T-helper 1 cell (primary cell): ENCODE measurements at places on chromosomes 5 and 9.

- no peak for DNase-seq
Observed at GRCh38 chr9:81680006-81680405, 9.3 kb downstream of the TLE1 start.

DNA sequence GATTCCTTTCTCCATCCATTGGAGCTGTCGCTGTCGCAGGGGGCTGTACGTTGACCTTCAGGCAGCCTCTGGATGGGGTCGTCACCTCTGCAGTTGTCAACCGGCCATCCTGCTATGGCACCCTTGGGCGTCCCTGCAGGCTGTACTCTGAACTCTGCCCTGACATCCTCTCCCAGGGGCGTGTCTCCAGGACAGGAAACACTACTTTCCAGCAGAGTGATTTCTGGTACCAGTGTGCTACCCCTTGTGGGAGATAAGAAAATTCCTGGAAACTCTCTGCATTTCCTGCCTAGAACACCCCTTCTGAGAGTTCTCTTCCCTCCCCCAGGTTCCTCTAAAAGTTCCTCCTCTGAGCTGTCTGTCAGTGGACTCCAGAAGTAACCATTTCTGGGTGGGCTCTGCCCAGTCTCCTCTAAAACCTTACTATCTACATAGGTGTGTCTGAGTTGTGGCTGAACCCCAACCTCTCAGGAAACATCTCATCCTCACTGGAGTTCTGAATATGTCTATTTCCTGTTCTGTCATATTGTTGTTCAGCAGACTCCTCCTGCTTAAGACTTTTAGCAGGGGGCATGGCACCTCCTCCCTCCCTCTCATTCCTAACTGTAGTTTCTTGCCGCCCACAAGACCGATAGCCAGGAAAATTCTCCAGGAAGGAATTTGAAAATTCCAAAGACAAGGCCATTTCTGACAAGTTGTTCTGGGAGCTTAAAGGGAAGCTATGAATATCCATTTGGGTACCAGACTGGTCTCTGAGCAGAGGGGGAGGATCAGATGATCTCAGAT is 145.3 kb upstream of the RASEF start:
- DNase-seq = no peak

DNA sequence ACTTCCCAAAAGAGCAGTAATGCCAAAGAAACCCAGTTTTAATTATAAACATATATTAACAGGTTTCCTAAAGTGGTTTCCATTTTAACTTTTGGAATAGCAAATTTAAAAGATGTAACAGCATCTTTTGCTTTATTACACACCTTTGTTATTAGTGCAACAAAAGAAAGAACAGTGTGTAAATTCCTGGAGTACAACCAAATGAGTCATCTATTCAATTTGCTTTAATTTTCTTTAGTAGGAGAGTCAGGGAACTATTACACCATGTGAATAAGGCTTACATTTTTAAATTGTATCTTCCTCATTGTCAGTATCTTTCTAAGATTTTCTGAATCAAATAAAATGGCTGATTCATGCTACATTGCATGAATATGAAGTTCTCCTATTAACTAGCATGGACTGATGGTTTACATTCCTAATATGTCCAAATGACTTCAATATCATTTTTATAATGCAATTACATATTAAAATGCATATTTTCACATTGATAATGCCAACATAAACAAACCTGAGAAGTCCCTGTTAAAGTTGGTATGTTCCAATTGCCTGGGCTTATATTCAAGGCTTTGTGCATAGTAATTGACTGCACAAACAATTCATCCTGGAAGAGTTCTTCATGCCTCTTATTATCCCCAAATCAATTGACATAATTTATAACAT is 22.5 kb downstream of the EDIL3 start:
- DNase-seq = no peak

DNA sequence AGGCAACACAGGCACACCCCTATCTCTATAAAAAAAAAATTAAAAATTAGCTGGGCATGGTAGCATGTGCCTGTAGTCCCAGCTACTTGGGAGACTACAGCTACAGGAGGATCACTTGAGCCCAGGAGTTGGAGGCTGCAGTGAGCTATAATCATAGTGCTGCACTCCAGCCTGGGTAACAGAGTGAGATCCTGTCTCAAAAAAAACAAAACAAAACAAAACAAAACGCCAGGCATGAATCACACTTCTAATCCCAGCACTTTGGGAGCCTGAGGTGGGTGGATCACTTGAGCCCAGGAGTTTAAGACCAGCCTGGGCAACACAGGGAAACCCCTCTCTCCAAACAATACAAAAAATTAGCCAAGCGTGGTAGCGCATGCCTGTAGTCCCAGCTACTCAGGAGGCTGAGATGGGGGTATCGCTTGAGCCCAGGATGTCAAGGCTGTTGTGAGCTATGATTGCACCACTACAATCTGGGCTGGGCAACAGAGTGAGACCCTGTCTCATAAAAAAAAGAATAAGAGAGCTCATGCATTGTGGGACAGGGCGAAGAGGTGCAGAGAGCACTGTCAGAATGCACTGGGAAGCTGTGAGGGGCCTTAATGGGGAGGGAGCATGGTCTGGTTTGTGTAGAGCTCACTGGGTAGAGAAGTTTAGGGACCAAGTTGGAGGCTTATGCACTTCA is 8.4 kb upstream of the SAP30L start:
- no peak for DNase-seq

DNA sequence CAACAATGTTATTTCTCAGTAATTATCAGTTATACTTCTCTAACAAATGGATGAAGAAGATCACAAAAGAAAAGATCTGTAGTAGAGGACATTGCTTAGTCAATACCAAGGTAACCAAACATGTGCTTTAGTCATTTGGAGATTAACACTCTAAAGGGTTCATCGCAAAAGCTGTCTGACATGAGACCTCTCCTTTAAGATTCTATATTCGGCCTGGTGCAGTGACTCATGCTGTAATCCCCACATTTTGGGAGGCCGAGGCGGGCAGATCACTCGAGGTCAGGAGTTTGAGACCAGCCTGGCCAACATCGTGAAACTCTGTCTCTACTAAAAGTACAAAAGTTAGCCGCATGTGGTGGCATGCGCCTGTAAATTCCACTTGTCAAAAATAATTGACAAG is 18.3 kb upstream of the CKMT2 start:
- DNase-seq = peak; percentile 19

- no peak for DNase-seq
Observed at GRCh38 chr5:146828385-146828784, 50.2 kb downstream of the PPP2R2B start.
